Central memory CD4-positive, alpha-beta T cell (primary cell): ENCODE measurements at places on chromosomes 7 and 10.

GRCh38 chr10:59965899-59966650, 59.7 kb upstream of the CCDC6 start:
- no peak for DNase-seq

DNA sequence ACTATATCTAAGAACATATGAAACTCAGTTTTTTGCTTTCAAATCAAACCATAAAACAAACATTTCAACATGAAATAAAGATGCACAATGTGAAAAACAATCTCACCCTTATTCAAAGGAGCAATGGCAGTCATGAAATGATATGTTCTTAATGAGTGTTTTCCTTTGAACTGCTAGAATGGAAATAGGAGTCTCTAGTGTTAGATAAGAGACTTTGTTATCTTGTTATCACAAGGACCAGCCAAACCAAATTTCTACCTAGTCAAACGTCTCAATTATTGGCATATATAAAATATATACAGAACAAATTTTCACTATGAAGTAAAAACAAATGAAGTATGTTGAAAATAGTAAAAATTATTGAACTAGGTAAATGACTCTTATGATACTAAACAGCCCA, 1.2 kb downstream of the VPS41 start:
- no peak for DNase-seq

GRCh38 chr7:24795407-24795767, 38.1 kb upstream of the GSDME start:
- DNase-seq = no peak

DNA sequence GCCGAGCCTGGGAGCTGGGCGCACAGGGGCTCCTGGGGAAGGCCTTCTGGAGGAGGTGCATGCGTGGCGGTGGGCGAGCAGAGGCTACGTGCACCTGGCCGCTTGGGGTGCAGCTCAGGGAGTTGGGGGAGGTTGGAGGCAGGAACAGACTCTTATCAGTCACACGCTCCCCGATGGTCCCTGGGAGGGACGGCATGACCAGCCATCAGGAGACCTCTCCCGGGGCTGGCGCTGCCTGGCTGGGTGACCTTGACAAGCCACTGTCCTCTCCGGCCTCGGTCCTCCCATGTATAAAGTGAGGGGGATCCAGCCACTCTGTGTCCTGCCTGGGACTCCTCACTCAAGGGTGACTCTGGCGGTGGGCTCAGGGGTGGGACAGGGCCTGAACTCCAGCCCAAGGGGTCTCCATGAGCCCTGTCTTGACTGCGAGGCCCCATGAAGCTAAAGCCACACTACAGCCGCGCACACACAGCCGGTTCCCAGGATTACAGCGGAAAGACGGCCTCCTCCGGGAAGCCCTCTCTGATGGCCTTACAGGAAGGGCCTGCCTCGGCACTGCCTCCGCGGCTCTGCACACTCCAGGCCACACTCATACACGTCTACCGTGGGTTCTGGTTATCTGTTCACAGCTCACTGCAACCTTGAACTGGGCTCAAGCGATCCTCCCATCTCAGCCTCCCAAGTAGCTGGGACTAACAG, 2.3 kb downstream of the TMEM184A start:
- no peak for DNase-seq

DNA sequence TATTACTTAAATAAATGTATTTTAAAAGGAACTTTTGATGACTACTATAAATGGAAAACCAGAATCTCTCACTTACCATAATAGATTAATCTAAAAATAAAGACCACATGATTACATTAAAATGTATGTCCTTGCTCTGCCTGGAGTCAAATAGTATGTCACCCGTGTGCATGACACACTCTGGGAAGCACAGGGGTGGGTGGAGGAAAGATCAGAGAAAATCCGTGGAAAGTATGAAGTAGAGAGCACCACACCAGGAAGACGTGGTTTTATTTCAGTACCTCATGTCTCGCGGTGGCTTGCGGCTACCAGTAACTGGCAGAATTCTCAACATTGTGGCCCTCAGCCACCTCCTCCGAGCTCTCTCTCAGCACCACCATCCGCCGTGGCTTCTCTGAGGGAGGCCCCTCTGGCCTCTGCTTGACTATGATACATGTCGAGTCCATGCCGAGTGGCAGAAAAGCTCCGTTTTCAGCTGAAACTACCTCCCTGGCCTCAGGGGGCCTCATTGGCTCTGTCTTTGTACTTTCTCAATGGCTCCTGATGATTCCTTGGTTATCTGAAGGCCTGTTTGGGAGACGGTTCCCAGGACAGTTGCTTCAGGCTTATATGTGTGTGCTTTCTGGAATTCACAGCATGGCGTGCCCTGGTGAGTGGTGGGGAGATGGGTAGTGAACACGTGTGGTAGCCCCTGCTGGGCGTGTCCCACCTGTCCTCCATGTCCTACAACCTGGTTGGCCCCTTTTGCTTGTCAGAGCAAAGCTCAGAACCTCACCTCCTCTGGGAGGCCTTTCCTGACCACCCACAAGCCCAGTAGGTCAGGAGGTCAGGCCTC, 49.8 kb downstream of the LHPP start:
- no peak for DNase-seq

- DNase-seq = no peak
Observed at GRCh38 chr10:129581827-129582411, 114.9 kb downstream of the MGMT start.
